DND-41 (cell line): ENCODE measurements at places on chromosomes 4 and X.

GRCh38 chr4:128566693-128567092 is 242.8 kb upstream of the JADE1 start:
- DNase-seq: no peak

DNA sequence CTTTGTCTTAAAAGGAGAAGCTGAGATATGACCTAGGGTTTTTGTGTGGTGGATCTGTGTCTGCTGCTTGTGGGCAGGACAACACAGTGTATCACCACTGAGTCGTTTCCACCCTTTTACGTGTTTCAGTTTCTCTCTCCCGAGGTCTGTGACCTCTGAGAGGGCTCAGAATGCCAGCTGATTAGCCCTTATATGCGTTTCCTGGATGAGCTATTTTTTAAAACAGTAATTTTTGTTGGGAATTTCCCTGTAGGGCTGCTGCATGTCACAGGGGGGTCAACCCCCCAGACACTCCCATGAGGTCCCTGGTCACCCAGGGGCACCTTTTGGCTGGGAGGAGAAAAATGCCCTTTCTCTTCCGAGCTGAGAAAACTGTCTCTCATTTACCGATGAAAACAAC is 170.4 kb upstream of the CASK start:
- peak; percentile 48 for DNase-seq

DNA sequence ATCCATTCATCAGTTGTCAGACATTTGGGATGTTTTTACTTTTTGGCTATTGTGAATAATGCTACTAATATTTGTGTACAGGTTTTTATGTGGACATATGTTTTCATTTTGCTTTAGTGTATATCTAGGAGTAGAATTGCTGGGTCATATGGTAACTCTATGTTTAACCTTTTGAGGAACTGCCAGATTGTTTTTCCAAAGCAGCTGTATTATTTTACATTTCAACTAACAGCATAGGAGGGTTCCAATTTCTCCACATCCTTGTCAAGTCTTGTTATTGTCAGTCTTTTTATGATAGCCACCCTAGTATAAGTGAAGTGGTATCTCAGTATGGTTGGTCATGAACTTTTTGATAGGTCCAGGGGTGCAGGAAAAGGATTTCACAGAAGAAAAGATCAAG is 114.5 kb upstream of the FAM9C start:
- DNase-seq: no peak

DNA sequence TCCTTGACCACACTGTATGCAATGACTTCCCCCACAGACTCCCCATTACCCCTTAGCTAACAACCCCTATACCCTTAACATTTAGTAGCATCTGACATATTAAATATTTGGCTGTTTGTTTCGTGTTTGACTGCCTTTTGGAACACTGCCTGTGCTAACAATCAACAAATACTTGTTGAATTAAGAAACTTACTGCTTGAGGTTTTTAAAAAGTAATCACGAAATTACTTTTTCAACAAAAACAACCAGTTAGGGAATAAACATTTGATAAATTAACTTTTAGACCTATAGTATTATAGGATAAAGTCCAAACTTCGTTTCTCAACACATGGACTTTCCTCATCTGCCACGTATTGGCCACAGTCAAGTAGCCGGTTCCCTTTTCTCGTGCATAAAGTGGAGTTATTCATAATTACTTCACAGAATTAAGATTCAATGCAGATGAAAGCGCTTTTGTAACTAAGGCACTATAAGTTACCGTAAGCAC is 555 bp upstream of the ELMOD2 start:
- no peak for DNase-seq

- DNase-seq: peak; percentile 4
Observed at GRCh38 chrX:74232859-74233258, 71.1 kb upstream of the ZCCHC13 start.

DNA sequence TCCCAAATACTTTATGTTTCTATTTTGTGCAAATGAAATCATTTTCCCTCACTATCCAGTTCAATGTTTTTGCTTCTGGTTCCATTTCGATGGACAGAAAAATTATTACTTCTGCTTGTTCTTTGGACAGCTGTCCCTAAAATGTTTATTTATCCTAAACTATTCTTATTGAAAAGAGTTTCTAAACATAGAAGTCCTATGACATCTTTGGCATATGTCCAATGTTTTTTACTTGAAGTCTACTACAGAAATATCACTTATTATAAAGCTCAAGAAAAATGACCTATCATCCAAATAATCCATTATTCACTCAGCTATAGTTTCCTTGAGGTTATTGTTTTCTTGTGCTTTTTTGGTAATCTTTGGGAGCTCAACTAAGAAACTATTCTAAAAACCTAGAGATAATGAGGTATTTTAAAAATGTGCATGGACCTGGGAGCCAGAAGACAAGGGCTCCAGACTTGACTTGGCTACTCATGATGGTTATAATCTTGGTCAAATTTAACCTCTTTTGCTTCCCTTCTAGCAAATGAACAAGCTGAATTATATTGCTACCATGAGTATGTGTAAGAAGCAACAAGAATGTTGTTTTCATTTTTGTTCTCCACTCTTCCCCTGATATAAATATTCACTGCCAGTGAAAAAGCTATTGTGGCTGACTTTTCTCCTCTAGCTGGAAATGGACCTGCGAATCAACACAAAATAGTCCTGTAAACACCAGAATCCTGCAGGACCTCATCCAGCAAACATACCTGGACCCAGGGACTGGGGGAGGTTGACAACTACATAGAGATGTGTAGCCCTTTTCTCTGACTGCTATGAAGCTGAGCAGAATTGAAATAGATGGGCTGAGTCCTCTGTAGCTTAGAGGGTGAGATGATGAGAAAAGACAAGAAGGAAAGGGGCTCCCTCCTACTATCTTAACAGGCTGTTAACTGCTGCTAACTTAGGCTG is 137.4 kb downstream of the FRYL start:
- DNase-seq: no peak

DNA sequence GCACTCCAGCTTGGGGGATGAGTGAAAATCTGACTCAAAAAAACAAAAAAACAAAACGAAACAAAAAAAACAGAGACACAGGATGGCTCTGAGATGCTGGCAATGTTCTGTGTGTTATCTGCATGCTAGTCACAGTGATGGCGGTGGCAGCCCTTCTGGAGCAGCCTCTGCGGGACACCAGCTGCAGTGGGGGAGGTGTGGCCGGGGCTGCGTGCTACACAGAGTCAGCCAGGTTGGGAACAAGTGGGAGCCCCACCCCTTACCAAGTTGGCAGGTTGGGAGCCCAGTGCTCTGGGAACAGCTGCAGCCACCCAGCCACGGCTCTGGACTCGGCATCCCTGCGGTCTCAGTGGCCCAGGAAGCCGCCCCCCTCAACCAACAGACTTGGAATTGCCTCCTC is 206.5 kb upstream of the ZFP42 start:
- no peak for DNase-seq
